Camera-type eye (tissue), 1 donor: ENCODE measurements at places on chromosomes 1 and 21. TPM values are rescaled to one million over a fixed set of nuclear protein-coding genes. Genes with fewer than 3 reads are reported as not detected.

The KCNE2 gene
- total RNA-seq = not detected

The TSPEAR gene
- total RNA-seq = not detected

The CHIA gene
- not detected for total RNA-seq

The PBX1 gene
- total RNA-seq = 141 TPM

The BATF3 gene
- total RNA-seq = 1.1 TPM

The KCNC4 gene
- 15.0 TPM for total RNA-seq

The ZCCHC17 gene
- 33.7 TPM for total RNA-seq
